ENCODE measurements at places on chromosomes 4 and X. TPM values are rescaled to one million over a fixed set of nuclear protein-coding genes. Genes with fewer than 3 reads are reported as not detected.

- peak; percentile 53 for DNase-seq
Observed at GRCh38 chr4:154743683-154744340, at the start of gene LRAT. TSS of gene LRAT (plus strand) at chr4:154744000. CDS start at chr4:154744327, 327 bp downstream.

DNA sequence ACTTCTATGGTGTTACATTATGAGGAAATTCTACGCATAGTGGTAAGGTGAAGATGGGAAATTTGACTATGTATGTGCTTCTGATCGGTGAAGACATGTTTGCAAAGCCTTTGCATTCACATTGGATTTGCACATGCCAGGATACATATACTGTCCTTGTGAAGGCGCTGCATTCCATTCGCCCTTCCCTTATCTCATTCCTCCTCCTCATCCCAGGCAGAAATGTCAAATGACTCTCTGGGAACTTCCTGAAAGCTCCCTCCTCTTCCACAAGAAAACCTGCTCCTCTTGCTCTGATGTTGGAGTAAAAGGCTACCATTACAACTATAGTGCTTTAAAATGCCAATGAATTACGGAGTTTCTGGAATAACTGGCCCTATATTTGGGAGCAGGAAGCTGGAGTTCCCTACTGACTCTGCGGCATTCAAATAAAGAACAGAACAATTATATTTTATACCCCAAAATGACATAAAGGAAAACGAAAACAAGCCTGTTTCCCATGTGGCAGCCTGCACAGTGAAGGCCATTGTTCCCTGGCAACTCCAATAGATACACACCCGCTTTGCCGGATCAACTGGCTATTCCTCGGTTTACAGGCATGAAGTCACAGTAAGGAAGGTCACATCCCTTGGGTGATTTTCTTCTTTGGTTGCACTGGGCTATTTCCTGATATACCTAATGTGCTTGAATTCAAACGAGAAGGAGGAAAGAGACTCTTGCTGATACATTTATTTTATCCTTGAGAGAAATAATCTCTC lies 84.5 kb downstream of the AREG start:
- no peak for DNase-seq

DNA sequence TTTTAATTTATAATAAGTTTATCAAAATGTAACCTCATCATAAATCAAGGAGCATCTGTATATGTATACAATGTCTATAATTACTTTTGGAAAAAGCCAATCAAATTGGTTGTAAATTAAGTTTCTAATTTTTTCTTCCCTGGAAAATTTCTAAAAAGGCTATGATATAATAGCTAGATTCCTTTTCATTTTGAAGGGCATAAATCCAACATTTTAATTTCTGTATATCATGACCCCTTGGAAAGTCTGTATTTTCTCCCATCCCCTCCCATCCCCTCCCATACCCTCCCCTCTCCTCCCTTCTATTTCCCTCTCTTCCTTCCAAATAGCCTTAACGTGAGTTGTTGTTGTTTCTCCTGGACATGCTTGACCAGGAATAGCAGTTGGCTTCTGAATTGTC lies 247.1 kb upstream of the FSTL5 start:
- no peak for DNase-seq

- DNase-seq: peak; percentile 2
Observed at GRCh38 chr4:82223715-82224114, 150.1 kb downstream of the HNRNPD start.

GRCh38 chrX:68492583-68492982 lies 6.3 kb upstream of the YIPF6 start:
- no peak for DNase-seq

DNA sequence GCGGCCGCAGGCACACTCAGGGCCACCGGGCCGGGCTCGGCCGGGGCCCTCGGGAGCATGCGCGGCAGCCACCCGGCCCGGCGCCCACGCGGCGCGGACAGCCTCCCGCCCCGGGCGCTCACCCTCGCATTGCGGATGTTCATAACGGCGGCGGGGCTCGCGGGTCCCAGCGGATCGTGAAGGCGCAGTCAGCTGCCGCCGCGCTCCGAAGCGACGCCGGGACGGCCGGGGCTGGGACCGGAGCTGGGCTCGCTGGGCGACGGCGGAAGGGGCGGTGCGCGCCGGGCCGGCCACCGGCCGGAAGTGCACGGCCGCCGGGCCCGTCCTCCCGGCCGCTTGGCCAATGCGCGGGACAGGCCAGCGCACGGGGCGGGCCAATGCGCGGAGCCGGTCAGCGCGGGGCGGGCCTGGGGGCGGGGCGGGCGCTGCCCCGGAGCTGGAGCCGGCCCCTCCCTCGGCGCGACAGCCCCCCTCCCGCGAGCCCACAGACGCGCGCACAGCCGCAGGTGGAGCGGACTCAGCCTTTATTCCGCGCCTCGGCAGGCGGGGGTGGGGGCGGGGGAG lies at the start of gene NAA10:
TSS of gene NAA10 (minus strand) at position 276 of the 564 bp plus-strand sequence. CDS start at position 143, 133 bp downstream.
- DNase-seq: peak; percentile 85

GRCh38 chr4:171602638-171603355 lies 210.4 kb upstream of the GALNTL6 start:
- DNase-seq: no peak

- peak; percentile 59 for DNase-seq
Observed at GRCh38 chrX:130788786-130789581, 114.0 kb downstream of the ENOX2 start.

GRCh38 chr4:13344216-13344615 lies 139.9 kb downstream of the RAB28 start:
- DNase-seq: no peak

DNA sequence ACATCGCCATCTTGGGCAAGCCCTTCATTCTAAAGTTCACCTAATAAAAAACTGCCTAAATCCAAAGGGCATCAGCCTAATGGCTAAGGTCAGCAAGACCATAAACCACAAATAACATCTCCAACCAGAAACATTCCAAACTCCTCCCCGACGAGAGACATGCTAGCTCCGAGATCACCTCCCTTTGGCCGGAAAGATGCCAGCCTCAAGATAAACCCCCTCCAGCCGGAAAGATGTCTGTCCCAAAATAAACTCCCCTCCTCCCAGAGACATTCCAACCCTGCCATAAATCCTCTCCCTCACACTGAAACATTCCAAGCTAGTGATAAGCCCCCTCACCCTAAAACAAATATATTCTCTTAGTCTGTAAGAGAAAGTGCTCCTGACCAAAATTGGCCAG lies 13.3 kb upstream of the DYNLT3 start:
- DNase-seq: no peak

DNA sequence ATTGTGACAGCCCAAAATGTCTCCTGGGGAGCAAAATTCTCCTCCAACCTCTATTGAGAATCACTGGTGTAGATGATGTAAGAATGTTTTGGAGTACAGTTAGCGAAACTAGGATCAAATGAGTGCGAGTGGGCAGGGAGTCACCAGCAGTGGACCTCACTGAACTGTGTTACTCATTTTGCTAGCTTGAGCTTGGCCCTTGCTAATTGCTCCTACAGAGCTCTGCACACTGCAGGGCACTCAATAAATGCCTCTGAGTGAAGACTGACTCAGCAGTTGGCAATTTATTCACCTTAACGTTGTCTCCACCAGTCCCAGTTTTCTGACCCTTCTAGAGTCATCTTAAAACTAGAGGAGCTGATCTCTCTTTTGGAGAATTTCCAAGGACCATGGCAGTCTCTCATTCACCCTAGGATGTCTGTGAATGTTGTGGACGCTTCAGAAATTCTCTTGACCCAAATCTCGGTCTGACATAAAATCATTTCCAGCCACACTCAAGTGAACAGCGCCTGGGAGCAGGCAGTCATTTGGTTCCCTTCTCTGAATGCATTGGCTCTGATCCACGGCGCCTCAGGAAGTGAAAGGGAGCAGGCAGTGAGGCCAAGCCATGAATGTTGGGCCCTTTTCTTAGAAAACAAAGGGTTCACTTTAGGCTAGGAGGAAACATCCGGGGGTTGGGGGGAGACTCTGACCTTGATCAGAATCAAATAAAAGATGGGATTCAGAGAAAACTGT lies 148.1 kb downstream of the NWD2 start:
- DNase-seq: peak; percentile 45

DNA sequence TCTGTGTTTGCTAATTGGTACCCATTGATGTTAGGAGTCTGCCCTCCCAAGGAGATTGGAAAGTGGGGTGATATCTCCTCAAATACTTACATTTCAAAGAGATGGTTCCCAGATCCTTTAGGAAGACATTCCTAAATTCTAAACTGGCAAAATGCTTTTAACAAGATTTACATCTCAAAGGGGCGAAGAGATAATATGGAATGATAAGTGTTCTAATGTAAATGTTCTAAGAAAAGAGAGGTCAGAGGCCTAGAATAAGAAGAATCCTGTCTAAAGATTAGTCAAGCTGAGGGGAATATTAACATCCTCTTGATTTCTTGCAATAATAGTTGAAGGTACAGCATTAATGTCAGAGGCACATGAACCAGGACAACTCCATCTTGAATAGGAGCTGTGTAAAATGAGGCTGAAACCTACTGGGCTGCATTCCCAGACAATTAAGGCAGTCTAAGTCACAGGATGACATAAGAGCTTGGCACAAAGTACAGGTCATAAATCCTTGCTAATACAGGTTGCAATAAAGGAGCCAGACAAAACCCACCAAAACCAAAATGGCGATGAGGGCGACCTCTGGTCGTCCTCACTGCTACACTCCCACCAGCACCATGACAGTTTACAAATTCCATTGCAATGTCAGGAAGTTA lies 2248.1 kb downstream of the ARAP2 start:
- no peak for DNase-seq

DNA sequence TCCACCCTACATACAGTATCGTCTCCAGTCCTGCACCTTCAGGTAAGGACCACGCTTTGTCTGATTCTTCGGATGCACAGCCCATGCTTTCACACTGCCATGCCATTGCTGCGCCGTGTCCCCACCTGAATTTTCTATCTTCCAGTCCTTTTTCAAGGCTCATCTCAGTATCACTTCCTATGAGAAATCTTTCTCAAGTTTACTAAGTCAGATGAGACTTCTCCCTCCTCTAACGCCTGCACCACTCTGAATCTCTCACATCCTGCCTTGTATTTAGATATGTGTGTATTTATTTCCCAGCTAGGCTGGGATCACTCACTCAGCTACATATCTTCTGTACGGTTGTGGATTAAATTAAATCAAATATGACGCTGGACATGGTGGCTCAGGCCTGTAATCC lies 116.8 kb downstream of the SMIM20 start:
- no peak for DNase-seq

GRCh38 chr4:173013232-173013930 lies 155.2 kb upstream of the GALNT7 start:
- DNase-seq: peak; percentile 76

DNA sequence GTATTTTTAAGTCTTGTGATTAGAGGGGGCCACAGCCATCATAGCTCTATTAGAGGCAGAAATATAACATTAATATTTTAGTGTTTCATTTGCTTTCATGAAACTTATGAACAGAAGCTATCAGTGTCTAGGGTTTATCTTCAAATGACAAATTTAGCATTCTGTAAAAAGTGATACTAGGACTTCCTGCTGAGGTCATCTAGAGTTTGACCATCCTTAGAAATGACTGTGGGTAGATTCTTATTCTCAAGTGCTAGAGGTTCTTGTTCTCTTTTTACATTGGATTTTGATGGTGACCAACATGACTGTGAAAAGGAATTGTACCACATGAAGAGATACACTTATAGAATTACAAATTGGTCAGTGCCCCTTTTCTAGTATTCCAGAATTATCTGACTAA lies 568.6 kb downstream of the RPA4 start:
- no peak for DNase-seq

DNA sequence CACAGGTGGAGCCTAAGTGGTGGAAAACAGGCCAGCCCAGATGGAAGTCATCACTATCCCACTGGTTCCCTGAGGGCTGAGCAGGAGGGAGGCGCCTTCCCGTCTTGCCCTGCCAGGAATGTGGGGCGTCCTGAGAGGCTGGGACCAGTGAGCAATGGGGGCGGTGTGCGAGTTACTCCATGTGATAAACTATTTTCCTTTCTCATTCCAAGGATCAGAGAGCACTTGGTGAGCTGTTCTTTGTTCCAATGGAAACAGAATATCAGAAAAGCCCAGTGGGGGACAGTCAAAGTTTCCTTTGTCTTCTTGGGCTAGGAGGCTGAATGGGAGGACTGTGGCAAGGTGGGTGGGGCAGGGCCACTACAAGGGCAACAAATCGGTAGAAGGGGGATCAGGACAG lies 86.2 kb downstream of the NHSL2 start:
- no peak for DNase-seq

- DNase-seq: peak; percentile 46
Observed at GRCh38 chrX:37825215-37825842, 22.0 kb downstream of the DYNLT3 start.

- no peak for DNase-seq
Observed at GRCh38 chr4:176676901-176677300, 115.8 kb downstream of the VEGFC start.

DNA sequence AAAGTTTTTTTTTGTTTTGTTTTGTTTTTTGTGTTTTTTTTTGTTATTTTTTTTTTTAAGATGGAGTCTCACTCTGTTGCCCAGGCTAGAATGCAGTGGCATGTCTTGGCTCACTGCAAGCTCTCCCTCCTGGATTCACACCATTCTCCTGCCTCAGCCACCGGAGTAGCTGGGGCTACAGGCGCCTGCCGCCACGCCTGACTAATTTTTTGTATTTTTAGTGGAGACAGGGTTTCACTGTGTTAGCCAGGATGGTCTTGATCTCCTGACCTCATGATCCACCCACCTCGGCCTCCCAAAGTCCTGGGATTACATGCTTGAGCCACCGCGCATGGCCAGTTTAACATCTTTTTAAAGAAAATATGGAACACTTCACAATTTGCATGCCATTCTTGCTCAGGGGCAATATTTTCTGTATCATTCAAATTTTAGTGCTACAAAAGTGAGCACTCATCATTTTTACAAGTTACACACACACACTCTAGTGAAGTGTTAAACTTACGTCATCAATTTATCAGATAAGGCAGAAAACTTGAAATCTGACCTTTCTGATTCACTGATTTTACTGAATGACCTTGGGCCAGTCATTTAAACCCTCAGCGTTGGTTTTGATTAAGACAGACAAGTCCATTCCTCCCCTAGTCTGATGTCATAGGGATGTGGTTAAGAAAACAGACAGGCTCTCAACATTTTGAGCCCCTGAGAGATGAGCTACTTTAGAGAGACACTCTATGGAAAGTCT lies 61.2 kb downstream of the TRIM2 start:
- DNase-seq: no peak

GRCh38 chrX:121579016-121579760 lies 531.8 kb downstream of the GLUD2 start:
- peak; percentile 18 for DNase-seq

- peak; percentile 16 for DNase-seq
Observed at GRCh38 chr4:126087101-126087500, 772.3 kb downstream of the FAT4 start.

DNA sequence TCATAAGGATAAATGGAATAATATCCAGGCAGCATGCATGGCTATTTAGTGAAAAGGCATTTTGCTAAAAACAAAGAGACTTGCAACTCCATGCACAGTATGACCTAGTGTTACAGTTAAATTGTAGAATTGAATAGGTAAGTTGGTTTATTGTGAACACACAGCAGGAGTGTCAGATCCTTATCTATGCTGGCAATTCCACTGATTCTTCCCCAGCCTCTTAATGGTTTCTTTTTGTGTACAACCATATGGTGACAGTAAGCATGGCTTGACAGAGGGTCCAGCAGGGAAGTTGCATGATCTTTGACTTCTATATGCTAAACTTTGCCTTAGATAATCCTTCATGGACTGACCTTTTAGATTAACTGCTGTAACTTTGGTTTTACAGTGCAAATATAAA lies 936.6 kb upstream of the EPHA5 start:
- DNase-seq: no peak

The NSUN7 gene
- total RNA-seq: 3.5 TPM

The NLRP2B gene
- total RNA-seq: not detected

The VSIG4 gene
- total RNA-seq: 6.4 TPM

The FRMD7 gene
- total RNA-seq: 0.82 TPM

The STAG2 gene
- 167 TPM for total RNA-seq

Measured in tongue (tissue), 3 donors.